NCI-H446 treated with DMSO at 0.1 percent for 48 hours (cell line): ENCODE measurements at places on chromosomes 5 and 9.

GRCh38 chr9:134358662-134359319 is 32.5 kb downstream of the RXRA start:
- peak; percentile 22 for DNase-seq

DNA sequence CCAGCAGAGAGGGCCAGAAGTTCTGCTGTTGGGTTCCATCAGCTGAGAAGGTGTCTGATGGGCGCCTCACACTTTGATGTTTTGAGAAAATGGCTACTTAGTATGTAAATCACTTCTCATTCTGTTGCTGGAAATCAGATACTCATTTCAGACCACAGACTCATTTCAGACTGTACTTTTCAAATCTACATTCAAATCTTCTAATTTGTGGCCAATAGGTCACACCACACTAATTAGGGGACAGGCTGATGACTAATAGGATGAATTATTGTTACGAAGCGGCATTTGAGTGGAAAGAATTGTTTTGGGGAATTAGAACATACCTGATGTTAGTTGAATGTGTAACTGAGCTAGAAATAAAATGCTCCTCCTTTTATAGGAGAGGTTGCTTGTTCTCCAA is 13.2 kb downstream of the MTAP start:
- DNase-seq = no peak

- no peak for DNase-seq
Observed at GRCh38 chr9:38419181-38419580, 5.1 kb downstream of the IGFBPL1 start.

DNA sequence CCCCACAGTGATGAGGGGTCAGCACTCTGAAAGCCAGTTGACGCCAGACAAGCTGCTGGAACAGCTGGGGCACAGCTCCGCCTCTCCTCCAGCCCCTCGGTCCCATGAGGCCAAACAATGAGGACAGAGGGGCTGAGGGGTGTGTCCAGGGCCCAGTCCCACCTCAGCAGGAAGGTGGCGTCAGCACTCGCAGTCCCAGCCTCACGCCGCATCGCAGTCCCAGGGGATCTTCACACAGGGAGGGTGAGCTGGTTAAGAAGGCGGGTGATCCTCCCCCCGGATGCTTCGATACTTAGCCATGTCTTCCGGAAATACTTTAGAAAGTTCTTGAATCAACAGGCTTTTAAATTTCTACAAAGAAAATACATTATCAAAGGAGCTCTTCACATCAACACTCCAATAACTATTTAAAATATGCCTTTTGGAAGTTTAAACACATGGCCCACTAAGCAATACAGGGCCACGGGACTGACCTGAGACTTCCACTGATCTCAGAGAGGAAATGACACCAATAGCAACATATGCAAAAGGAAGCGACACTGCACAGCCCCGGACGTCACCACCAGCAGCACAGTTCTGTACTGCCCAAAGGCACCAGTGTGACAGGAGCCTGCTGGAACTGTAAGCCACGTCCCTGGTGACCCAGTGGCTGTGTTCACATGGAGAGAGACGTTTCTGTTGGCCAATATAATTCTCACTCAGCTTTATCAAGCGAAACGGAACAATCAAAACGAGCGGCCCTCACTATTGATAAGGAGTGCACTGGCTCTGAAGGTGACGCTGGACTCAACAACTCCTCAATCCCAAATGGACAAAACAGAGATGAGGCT is 5.9 kb downstream of the MED10 start:
- DNase-seq = no peak

GRCh38 chr5:131392466-131393095 is 128.7 kb downstream of the CDC42SE2 start:
- no peak for DNase-seq

DNA sequence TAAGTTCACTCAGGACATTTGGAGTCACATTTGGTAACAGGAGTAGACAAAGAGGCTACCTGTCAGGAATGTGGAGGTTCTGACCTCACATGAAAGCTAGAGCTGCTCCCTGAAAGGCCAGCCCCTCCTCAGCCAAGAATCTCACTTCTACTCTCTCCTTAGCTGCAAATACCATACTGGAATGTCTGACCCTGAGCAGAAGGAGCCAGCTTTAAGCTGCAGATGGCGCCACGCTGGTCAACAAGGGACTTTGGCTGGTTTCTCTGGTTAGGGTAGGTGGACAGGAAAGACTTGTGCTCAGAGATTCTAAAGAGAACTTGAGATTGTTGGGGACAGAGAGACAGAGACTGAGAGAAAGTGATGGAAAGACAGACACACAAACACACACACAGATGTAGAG is 21.9 kb downstream of the ASTN2 start:
- DNase-seq = no peak

DNA sequence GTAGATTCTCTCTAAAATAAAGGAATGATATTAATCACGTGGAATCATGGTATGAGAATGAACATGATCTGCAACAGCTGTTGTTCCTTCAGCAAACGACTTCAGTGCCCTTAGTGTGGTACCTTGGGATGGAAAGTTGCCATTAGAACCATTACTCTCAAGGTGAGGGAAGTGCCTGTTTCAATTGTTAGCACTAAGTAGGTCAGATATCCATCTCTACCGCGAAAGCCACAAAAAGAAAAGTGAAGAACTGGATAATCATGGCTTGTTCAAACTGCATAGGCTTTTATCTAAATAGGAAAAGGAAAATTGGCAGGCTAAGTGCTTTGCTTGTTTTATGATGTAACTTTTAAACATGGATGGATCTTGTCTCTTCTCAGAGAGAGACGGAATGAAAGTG is 380.7 kb downstream of the MRPS30 start:
- DNase-seq = no peak

DNA sequence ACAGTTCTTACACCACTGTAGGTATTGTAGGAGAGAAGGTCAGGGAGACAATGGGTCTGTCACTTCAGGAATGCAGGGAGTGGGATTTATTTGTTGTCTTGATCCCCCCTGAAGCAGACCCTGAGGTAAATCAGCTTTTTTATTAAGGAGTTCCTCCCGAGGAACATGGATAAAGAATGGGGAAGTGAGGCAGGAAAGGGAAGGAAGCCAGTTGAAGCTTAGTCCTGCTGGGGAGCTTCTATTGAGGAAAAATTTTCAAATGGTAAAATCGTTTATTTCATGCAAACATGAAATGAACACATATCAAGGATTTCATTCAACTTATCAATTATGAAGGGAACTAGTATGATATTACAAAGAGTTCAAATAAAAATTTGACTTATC is 318.6 kb upstream of the PIK3R1 start:
- no peak for DNase-seq

- DNase-seq = no peak
Observed at GRCh38 chr9:5493679-5494511, 16.4 kb upstream of the PDCD1LG2 start.

GRCh38 chr9:79054500-79054899 is 517.3 kb upstream of the TLE4 start:
- DNase-seq = no peak

DNA sequence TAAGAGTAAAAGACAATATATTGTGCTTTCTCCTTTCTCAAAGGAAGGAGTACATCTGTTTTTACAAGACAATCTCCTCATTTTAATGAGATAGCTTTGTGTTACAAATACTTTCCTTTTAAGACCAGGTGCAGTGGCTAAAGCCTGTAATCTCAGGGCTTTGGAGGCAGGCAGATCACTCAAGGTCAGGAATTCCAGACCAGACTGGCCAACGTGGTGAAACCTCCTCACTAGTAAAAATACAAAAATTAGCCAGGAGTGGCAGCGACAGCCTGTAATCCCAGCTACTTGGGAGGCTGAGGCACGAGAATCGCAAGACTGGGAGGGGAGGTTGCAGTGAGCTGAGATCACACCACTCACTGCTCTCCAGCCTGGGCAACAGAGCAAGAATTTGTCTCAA is 11.8 kb downstream of the TMEM161B start:
- no peak for DNase-seq

DNA sequence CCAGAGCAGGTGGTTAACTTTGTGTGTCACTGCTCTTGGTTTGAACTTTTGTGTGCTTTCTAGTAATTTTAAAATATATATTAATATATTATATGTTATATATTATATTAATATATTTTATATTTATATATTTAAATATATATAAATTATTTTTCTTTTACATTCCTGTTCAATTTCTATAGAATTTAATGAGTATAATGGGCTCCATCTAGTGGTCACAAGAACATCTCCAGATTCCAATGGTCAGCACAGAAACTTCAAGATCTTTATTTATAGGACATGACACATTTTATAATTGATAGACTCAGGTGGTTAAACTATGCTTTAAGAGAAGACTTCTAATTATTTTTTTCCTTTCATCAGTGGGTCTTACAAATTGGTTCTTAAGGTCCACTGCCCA is 39.1 kb downstream of the COL23A1 start:
- no peak for DNase-seq

- no peak for DNase-seq
Observed at GRCh38 chr9:131856105-131856504, 116.2 kb upstream of the RAPGEF1 start.
